EH (cell line): ENCODE measurements at places on chromosomes 2 and 18.

DNA sequence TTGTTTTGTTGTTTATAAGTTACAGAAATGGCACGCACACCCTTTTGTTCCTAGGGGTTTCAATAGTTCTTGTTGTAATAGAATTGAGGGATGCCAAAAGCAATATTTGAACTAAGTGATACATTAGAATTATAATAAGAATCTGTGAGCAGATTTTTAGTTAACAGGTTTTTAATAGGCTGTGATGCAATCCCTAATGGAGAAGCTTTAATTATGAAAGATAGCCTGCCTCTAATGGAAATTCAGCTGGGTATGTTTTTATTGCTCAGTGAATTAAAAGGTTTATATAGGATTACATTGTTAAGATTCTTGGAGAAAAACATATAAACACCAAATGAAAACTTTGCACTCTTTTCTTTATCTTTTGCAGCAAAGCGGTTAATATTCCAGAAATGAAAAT lies 131.1 kb downstream of the PPP1R1C start:
- no peak for DNase-seq

DNA sequence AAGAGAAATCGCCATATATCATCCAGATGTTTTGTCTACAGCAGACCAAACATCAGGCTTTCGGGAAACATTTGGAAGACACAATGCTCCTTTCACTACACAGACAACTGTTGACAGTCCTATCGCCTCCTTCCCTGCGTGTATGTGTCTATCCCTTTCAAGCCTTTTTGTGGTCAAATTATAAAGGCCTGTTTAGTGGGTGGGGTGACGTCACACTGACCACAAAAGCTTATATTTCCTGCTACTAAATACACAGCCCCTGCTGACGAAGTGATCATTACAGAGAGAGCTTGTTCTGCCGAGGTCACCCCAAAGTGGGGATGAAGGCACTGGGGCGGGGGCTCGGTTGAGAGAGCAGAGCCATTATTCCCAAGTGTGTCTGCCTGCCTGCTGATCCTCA lies 302.7 kb upstream of the TNP1 start:
- DNase-seq = peak; percentile 93

DNA sequence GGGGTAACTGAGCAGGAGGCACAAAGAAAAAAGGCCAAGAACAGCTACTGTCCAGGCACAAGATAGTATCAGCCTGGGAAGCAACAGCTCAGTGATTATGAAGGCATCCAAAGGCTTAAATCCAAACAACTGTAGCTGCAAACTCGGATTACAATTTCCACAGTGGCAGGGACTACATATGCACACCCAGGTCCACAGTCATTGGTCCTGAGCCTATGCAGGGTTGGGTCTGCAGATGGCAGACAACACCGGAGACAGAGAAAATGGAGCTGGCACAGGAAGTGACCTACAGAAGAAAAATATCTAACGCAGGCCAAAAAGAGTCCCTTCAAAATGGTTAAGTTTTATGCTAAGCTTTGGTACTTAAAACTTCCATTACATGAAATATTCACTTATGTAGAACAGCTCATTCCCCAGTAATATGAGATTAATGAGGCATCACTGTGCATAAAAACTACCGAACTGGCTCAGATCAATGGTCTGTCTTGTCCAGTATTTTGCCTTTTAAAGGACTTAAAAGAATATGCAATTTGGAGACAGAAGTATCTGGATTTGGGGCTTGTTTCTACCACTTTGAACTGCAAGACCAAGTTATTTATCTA lies 132.1 kb downstream of the SUCLG1 start:
- no peak for DNase-seq

GRCh38 chr2:190443055-190443454 lies 34.9 kb downstream of the MFSD6 start:
- DNase-seq = no peak

GRCh38 chr2:38344813-38345212 lies 32.3 kb downstream of the ATL2 start:
- DNase-seq = no peak

DNA sequence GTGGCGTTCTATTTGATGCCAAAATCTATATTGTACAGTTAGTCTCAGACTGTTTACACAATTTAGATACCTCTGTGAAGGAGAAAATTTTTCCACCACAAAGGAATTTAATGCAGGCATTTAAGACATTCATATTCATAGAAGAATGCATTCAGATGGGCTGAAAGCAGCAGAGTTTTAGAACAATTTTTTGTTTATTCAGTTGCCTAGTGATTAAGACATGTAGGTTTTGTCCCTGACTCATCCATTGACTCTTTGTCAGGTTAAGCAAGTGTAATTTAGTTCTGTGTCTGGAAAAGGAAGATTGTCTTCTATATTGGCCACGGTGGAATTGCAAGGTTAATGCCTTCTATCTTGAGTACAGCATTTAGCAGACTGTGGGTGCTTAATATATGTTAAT lies 515.0 kb downstream of the PARD3B start:
- DNase-seq = peak; percentile 80

DNA sequence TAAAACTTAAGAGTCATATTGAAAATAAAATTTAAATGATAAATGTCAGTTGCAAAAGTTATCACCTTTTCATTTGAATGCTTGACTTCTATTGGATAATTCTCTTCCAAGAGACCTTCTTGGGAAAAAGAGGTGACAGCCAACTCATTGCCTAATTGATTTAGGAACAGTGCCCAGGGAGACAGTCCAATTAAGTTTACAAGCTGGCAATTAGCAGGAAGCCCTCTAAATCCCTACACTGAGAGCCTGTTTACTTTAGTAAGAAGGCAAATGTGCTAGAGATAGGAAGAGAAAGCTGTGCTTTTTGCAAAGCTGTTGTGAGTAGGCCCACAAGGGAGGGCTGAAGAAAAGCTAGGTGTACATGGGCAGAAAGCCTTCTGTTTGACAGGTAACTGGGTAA lies 189.1 kb downstream of the WDPCP start:
- no peak for DNase-seq

DNA sequence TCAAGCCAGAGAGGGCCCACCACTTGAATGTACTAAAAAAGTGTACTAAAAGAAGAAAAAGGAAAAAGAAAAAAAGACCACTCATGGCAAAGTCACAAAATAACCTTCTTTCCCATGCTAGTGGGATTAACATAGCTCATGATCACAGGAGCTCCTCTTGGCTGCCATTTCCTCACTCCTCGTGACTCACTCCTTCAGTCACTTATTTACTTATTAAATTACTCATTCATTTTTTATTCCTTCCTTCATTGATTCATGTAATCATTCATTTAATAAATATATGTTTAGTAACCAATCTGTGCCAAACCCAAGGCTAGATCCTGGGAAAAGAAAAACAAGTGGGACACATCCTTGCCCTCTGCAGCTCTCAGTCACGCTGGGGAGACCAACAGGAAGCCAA lies 300.5 kb downstream of the INSIG2 start:
- peak; percentile 61 for DNase-seq

DNA sequence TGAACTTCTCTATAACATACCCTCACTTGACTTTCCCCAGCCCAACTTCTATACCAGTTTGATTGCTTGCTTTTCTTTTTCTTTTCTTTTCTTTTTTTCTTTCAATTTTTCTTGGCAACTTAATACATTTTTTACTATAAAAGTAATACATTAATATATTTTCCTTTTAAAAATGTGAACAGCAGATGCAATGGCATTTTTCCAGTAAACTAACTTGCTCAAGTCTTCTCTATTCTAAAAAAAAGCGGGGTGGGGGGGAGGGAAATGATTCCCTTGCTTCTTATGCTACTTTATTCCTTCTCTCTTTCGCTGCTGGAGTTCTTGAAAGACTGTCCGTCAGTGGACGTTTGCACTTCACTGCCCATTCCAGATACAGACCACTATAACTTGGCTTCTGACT lies 70.5 kb downstream of the RBMS1 start:
- DNase-seq = no peak

DNA sequence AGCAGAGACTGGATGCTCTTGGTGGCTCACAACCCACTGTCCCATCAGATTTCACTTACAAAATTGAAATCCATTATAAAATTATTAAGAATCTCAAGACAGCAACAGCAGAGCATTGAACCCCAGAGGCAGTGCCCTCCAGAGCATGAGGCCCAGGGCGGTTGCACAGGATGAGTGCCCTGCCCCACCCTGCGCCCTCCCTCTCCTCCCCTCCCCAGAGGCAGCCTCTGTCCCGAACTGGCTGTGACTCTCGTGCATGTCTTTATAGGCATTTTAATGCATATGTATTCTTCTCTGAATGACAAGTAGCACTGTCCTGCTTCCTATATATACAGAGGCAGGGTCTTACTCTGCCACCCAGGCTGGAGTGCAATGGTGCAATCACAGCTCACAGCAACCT lies 10.4 kb downstream of the MFSD2B start:
- DNase-seq = no peak

GRCh38 chr2:196985511-196986183 lies 59.1 kb upstream of the PGAP1 start:
- no peak for DNase-seq

- DNase-seq = no peak
Measured at GRCh38 chr2:212794471-212794870, 255.9 kb upstream of the ERBB4 start.

DNA sequence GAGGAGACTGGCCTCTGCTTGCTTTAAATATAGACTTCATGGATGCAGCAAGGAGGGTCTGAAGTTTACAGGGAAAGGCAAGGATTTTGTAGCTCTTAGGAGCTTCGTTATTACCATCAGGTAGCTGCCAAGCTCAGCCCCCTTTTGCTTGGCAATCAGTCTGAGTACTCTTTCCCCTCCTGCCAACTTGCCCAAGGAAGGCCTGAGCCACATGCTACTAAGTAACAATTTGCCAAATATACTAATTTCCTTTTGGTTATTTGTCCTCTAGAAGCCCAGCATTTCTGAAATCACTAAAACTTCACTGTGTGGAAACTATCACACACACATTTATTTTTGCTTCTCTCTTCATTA lies 85.5 kb upstream of the ITPRID2 start:
- no peak for DNase-seq

- no peak for DNase-seq
Measured at GRCh38 chr2:42916324-42916723, 123.9 kb upstream of the HAAO start.

DNA sequence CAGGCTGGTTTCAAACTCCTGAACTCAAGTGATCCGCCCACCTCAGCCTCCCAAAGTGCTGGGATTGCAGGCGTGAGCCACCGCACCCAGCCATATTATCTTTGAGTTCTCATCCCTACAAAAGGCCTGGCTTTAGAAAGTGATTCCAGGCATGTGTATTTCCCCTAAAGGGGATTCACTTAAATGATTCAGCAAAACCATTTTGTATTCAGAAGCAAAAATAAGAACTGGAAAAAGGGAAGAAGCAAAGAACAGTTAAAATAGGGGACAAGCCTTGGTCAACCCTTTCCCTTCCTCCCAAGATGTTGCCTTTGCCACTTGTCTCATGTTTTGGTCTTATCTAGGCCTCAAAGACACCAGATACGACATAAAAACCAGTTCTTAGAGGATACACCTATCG lies 10.5 kb downstream of the TM4SF20 start:
- no peak for DNase-seq

DNA sequence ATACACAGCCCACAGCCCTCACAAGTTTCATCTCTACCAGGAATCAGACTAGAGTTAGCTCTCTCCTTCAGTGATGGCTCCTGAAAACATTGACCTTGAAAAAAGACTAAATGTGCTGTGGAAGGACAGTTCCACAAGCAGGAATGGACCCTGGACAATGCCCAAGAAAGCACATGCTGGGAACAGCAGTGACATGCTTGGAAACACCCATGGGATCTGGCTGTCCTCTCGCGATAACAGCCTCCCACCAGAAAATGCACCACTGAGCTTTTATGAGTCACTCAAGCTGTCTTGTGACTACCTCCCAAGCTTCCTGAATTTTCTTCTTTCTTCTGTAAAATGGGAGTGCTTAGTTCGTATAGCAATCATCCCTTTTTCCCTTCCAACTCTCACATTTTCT lies 269.2 kb downstream of the LRATD1 start:
- DNase-seq = no peak

DNA sequence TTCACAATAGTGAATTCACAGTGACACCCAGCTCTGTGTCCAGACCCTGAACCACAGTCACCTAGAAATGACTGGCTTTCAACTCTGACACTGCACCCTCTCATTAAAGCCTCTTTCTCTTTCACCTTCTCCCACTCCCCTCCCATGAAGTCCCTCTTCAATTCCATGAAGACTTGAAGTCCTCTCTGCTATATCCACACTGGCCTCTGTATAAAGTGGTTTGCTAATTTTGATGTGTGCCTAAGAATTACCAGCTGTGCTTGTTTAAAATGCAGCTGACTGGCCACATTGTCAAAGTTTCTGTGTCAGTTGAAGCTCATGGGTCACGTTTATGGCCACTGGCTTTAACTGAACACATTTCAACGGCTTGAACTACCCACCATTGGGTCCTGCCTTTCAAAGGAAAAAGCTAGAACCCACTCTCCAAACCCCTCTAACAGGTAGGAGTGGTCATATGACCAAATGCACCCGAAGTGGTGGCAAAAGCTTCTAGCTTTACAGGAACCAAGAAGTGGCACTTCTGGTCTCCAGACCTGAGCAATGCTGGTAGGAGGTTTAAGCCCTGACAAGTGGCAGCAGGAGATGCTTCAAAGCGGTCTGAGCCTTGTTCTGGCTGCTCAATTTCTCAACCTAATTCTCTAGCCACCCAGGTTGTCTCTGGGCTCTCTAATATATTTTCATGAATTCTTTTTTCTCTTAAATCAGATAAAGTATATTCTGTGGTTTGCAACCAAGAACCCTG lies 34.2 kb downstream of the B4GALT6 start:
- no peak for DNase-seq

DNA sequence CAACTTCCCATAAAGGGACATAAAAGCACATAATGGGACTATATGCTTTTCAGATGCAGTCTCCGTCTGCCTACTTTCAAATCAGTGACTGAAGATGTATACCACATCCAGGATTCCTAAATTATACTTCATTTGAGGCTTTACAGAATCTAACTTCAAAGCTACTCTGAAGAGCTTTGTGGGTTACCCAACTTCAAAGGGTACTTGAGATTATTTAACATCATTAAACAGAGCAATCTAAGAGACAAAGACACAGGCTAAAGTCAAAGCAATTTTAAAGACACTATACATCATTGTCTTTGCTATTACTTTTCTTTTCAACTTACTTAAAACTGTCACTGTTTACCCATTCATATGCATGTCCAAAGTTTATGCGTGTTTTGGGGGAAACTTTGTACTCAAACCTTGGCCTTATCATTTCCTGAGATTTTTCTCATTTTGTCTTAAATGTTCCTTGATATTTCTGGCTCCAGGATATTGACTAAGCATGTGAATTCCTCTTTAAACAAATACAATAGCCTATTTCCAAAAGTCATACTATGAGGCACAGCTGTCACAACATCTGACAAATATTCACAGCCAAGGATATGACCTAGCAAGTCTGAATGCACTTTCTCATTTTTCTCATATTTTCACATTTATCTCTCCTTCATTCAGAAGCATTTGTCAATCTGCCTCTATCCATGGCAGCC lies 1985.1 kb upstream of the PIK3C3 start:
- DNase-seq = peak; percentile 1

GRCh38 chr18:36471393-36471792 lies 173.9 kb downstream of the FHOD3 start:
- no peak for DNase-seq

GRCh38 chr2:186276909-186277308 lies 209.2 kb upstream of the ZC3H15 start:
- DNase-seq = no peak

GRCh38 chr2:177543007-177543760 lies 150.6 kb downstream of the AGPS start:
- DNase-seq = peak; percentile 74
